ENCODE measurements at places on chromosomes 12 and 14.

GRCh38 chr12:121283388-121283787 is 13.1 kb downstream of the CAMKK2 start:
- no peak for DNase-seq

- DNase-seq = no peak
Measured at GRCh38 chr14:105022276-105022670, 1.4 kb upstream of the CDCA4 start.

GRCh38 chr12:54956818-54957641 is 27.5 kb downstream of the TESPA1 start:
- DNase-seq = no peak

GRCh38 chr12:72256725-72257124 is 15.4 kb upstream of the TRHDE start:
- DNase-seq = no peak

- DNase-seq = no peak
Measured at GRCh38 chr12:57254506-57255280, 3.7 kb upstream of the STAC3 start.

DNA sequence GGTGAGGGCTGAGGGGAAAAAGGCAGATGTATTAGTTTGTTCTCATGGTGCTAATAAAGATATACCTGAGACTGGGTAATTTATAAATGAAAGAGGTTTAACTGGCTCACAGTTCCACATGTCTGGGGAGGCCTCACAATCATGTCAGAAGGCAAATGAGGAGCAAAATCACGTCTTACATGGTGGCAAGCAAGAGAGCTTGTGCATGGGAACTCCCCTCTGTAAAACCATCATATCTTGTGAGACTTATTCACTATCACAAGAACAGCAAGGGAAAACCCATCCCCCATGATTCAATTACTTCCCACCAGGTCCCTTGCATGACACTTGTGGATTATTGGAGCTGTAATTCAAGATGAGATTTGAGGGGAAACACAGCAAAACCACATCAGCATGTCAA is 1220.9 kb downstream of the GALC start:
- no peak for DNase-seq

GRCh38 chr12:74620921-74621320 is 83.3 kb downstream of the ATXN7L3B start:
- peak; percentile 10 for DNase-seq

- no peak for DNase-seq
Measured at GRCh38 chr14:40447017-40447416, 1014.8 kb upstream of the FBXO33 start.

DNA sequence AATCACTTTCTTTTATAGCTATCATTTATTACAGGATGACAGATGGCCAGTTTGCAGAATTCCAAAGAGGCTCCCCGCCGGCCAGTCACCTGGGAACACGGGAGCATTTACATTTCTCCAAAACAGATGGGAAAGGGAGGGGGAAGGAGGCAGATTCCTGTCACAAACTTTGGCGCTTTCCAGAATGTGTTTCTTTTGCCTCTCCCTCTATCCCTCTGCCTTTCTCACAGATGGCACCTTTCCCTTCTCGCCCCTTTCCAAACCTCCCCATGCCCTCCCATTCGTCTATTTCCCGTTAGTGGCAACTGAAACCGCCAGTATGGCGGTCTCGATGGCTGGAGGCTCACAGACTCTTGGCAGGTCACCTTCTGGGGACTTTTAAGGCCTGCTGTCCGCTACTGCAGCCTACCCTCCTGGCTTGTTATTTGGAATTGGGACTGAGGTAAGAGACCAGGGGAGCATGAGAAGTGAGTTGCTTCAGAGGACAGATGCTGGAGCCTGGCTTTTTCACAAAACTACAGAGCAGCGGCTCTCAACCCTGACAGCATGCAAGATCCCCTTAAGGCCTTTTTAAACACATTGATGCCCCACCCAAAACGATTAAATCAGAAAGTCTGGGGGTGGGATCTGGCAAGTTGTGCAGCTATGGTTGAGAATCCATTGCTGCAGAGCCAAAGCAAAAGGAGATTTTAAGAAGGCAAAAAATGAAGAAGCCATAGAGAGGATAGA is 161.5 kb upstream of the VASH1 start:
- no peak for DNase-seq

- no peak for DNase-seq
Measured at GRCh38 chr12:95151406-95151805, 65.9 kb downstream of the FGD6 start.
